ENCODE measurements at places on chromosomes 16 and 17. TPM values are rescaled to one million over a fixed set of nuclear protein-coding genes. Genes with fewer than 3 reads are reported as not detected.

EME1 gene
- 69.8 TPM for total RNA-seq

DNA sequence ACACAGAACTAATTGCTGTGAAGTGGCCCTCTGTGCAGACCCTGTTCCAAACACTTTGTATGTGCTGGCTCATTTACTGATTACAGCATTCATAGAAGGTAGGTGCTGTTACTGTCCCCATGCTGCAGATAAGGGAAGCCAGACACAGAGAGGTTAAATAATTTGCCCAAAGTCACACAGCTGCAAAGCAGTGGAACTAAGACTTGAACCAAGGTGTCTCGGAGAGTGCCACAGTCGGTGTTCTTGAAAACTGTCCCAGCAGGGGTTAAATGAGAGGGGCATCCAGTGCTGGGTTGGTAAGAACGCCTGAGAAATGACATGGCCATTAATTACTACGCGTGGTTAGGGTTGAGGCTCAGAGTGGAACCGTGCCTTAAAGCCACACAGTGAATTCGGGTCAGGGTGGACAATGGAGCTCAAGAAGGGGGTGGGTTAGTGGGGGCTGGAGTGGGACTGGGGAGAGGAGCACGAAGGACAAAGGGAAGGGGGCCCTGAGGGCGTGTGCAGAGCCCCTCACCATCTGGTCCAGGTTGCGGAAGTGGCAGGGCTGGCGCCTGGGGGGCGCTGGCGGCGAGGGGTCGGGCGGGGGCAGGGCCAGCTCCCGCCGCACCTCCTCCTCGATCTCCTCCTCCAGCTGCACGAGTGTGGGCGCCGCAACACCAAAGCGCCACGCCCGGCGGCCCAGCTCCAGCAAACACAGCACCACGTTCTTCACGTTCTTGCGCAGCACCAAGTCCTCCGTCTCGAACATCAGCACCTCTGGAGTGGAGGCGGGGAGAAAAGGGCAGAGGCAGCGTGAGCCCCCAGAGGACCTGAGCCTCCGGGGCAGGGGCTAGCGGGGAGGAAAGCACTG is 3.3 kb downstream of the GAS2L2 start:
- peaks cover 33% of the 10 kb centered on the region for H3K27me3 ChIP-seq
- DNase-seq: no peak
- no peak overlapping the region for H3K4me3 ChIP-seq
- no peaks in the 10 kb centered on the region for H3K36me3 ChIP-seq
- H3K27ac ChIP-seq: no peak overlapping the region

DNA sequence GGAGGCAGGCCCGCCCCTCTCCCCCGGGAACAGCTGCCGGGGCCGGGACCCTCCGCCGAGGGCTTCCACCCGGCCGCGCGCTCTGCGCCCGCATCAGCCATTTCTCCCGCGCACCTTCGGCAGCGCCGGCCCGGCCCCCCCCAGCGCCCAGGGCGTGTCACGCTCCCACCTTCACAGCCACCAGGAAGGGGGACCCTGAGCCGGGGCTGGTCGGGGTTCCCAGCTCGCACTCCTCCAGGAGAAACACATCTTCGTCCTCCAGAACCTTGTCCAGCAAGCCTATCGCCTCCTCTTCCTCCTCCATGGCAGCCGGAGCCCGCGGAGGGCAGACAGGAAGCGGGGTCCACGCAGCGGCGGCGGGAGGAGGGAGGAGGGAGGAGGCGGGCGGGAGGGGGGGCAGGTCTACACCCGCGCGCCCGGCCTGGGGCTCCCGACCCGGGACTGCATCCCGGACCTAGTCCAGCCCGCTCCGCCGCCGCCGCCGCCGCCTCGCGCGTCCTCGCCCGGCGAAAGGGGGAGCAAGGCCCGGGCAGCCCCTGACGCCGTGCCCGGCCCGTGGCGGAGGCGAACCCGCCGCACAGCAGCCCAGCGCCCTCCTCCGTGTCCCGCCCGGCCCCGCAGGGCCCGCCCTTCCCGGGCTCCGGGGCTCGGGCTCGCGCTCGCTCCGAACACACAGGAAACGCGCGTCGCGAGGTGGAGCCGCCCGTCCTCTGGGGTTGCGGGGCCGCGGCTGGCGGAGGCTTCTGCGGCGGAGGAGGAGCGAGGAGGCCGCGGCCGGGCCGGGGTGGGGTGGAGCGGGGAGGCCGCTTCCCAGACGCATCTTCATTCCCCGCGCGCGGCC is 70.8 kb downstream of the ABR start:
- H3K36me3 ChIP-seq: no peaks in the 10 kb centered on the region
- H3K27me3 ChIP-seq: no peaks in the 10 kb centered on the region
- DNase-seq: peak; percentile 71

HSF5 gene
- 4.1 TPM for total RNA-seq

ABCC6 gene
- total RNA-seq: not detected

DNA sequence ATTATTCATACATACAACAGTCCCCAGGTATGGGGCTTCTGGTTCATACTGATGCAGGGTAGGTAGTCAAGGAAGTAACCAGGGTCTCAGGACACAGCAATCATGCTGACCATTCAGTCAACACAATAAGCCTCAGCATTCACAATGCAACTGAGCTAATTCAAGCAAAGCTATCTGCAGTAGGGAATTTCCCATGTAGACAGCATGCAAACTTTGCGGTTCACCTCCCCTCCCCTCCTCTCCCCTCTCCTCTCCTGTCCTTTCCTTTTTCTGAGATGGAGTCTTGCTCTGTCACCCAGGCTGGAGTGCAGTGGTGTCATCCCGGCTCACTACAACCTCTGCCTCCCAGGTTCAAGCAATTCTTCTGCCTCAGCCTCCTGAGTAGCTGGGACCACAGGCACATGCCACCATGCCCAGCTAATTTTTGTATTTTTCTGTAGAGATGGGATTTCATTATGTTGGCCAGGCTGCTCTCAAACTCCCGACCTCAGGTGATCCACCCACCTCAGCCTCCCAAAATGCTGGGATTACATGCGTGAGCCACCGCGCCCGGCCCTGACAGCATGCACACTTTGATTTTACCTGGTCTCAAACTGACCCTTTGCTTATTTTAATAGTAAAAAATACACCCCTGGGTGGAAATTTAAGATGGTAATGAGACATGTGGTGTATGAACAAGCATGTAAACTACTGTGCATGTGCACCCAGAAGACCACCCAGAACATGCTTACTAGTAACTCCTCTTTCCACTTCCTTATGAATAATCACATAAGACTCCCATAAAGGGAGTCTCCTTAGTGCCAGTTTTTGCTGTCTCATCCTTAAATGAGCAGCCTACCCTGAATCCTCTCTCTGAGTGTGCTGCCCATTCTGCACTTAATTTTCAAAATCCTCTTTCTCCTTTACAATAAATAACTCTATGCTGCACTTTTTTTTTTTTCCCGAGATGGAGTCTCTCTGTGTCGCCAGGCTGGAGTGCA is 9.3 kb upstream of the RNF135 start:
- peak; percentile 41 for DNase-seq
- no peaks in the 10 kb centered on the region for H3K36me3 ChIP-seq
- H3K27me3 ChIP-seq: peaks cover 4% of the 10 kb centered on the region

- H3K27ac ChIP-seq: peak overlapping the region; percentile 64
- no peaks in the 10 kb centered on the region for H3K27me3 ChIP-seq
- no peak for DNase-seq
- peaks cover 7% of the 10 kb centered on the region for H3K36me3 ChIP-seq
These were observed 33.6 kb downstream of the HAPSTR1 start for GRCh38 chr16:9124908-9125584.

- no peaks in the 10 kb centered on the region for H3K36me3 ChIP-seq
- no peak for DNase-seq
- no peaks in the 10 kb centered on the region for H3K4me1 ChIP-seq
These were observed 277.2 kb downstream of the SNX29 start for GRCh38 chr16:12253731-12254130.

SLC16A6 gene
- 1.1 TPM for total RNA-seq

NPIPB8 gene
- total RNA-seq: not detected

All from activated naive CD4-positive, alpha-beta T cell treated with anti-CD3 and anti-CD28 coated beads for 36 hours (primary cell).